ENCODE measurements at places on chromosomes 1 and 21.

DNA sequence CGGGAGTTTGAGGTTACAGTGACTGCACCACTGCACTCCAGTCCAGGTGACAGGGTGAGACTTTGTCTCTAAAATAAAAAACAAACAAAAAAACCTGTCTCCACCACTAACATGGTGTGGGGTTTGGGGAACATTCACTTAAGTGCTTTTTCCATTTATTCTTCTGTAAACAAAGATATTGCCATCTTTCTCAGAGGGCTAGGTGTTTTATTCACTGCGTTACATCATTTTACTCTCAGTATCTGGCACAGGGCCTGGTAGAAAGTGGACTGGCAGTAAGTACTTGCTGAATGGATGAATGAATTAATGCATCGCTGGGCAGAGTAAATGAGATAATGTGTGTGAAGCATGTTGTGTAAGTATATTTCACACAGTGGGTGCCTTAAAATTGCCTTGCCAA lies 20.1 kb downstream of the KIAA0040 start:
- no peak for DNase-seq

- DNase-seq, result no peak
Measured at GRCh38 chr1:7564137-7564536, 207.0 kb upstream of the VAMP3 start.

GRCh38 chr1:73770109-73770905 lies 427.7 kb downstream of the LRRIQ3 start:
- no peak for DNase-seq

DNA sequence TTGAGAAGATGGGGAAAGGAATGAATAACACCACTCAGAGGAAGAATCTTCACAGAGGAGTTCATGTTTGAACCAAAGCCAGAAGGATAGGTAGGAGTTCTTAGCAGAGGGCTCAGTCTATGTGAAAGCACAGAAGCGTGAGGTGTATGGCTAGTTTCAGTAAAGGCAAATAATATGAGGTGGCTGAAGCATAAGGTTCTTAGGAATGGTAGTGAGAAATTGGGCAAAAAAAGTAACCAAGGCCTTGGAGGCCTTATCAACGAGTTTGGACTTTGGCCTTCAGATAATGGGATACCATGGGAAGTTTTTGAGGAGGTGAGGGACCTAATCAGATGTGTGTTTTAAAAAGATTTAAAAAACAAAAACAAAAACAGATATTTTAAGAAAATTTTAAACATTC lies 47.1 kb downstream of the TCEANC2 start:
- DNase-seq, result no peak

GRCh38 chr1:222759451-222760035 lies 22.5 kb downstream of the FAM177B start:
- no peak for DNase-seq

DNA sequence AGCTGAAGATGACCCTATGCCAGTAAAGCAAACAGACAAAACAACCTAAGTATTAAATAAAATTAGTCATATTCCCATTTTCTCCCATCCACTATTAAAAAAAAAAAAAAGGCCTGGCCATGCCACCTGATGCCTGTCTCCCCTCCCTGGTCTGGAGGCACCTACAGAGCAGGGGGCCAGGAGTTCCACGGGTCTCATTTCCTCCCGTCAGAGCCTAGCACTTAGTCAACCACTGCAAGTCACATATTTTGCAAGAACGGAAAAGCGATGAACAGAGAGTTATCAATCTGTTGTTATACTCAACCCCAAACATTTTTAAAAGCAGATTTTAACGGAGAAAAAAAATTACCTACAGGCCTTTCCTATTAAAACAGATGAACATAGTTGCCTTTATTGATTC lies 59.3 kb downstream of the TGFBR3 start:
- no peak for DNase-seq
